ENCODE measurements at places on chromosomes 7 and 10.

- no peak for DNase-seq
These were observed 182.1 kb upstream of the SHH start for GRCh38 chr7:155994279-155994811.

DNA sequence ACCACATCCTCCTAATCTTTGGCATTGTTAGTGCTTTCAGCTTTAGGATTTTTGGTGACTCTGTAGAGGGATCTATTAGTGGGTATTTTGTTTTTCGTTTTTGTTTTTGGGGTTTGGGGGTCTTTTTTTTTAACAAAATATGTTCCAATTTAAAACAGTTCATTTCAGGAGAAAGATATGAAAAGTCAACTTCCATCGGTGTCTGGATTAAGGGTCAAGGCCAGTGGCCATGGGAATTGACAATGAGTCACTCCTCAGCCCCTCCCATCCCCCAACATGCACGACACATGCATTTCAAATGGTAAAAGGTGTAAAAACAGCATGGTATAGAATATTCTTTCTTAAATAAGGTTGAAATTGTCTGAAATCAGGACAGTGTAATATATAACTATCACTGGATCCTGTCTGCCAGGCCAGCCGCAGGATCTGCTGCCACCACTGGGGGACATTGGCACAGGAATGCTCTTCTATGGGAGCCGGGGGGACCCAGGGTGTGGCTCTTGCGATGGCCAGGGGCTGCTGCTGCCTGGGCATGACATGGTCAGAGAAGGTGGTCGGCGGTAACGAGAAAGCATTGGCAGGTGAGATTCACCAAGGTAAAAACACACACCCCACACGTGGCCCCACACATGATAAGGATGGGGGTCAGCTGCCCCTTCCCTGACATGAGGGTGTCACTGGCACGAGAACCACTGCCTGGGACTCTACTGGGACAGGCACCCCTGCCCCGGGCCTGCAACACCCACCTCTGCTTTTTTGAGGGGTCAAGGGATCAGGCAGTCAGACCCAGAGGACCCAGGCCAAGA, 126.2 kb upstream of the KCTD7 start:
- DNase-seq, result no peak

GRCh38 chr7:91383053-91383904, 119.0 kb downstream of the FZD1 start:
- DNase-seq, result no peak

GRCh38 chr10:112953174-112954159, 3.4 kb downstream of the TCF7L2 start:
- peak; percentile 30 for DNase-seq

- no peak for DNase-seq
These were observed 106.6 kb upstream of the TNS3 start for GRCh38 chr7:47688311-47689100.

GRCh38 chr7:112970771-112971170, 115.9 kb downstream of the GPR85 start:
- DNase-seq, result no peak

DNA sequence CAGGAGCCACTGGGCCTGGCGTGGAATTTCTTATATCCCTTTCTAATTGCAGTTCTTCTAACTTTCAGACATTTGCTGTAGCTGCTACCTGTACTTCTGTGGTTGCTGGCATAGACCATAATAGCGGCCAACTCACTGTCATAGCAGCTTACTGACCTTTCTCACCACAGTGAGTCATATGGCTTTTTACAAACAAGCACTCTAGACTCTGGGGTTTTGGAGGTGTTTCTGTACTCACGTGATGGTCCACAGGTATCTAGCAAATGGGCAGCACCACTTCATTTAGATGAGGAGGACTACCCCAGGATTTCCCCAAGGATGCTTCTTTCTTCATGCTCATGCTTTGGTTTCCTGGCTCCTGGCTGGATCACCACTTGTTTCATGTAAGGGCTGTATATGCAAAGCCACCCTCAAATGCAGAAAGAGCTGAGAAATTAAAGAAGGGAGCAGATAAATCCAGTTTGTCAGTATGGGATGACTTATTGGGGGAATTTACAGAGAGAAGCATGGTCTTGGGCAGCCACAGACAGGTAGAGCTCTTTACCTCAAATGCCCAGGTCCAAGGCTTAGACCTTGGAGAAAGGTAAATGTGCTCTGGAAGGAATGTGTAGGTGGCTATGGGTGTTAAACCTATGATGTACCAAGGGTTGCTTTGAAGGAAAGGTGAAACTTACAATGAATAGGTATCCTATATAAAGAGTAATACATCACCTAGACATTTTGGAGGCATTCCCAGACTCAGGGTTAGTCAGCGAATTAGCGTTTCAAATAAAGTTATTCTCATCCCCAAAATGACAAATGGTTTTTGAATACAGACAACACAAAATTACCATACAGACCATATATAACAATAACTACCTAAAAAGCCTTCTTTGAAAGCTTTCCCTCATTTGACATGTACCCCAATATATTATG, 15.9 kb upstream of the SLC25A16 start:
- peak; percentile 59 for DNase-seq

- no peak for DNase-seq
These were observed 66.1 kb downstream of the COBL start for GRCh38 chr7:51250512-51250911.

- DNase-seq, result peak; percentile 95
These were observed 977 bp upstream of the SFR1 start for GRCh38 chr10:104120903-104121484.

GRCh38 chr7:99949645-99950228, 20.3 kb upstream of the GJC3 start:
- peak; percentile 0 for DNase-seq

DNA sequence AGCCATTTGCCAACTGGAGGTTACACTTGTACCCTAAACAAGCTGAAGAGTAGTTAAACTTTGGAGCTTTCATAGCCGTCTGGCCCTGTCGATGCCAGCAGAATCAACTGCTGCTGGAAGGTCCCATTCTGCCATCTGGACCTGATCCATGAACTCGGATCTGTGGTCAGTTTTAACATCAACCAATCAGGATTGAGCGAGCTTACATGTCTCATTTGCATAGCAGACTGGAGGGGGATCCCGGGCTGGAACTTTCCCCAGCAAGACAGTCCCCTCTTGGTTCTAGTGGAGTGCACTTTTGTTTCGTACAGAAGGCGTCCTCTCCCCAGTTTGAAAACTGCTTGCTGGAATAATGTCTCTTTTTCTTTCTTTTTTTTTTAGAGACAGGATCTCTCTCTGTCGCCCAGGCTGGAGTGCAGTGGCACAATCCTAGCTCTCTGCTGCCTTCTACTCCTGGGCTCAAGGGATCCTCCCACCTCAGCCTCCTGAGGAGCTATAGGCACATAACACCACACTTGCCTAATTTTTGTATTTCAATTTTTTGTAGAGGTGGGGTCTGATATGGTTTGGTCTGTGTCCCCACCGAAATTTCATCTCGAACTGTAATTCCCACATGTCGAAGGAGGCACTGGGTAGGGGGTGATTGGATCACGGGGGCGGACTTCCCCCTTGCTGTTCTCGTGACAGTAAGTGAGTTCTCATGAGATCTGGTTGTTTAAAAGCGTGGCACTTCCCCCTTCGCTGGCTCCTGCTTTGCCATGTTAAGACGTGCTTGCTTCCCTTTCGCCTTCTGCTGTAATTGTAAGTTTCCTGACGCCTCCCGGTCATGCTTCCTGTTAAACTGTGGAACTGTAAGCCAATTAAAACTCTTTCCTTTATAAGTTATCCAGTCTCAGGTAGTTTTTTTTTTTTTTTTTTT, 42.8 kb upstream of the SEPHS1 start:
- no peak for DNase-seq

DNA sequence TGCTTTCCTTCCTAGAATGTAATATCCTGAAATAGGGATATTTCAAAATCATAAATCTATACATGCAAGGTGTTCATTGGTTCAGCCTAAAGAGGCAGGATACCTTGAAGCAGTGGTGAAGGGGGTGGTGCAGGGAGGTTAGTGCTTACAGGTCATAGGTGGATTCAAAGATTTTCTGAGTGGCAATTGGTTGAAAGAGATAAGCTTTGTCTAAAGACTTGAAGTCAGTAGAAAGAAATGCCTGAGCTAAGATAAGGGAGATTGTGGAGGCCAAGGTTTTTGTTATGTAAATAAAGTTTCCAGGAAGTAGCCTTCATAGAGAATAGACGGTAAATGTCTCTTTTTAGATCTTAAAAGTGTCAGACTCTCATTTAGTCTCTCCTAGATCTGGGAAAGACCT, 741.2 kb upstream of the ZWINT start:
- no peak for DNase-seq

GRCh38 chr7:55784151-55784550, 78.4 kb downstream of the SEPTIN14 start:
- DNase-seq, result no peak

- no peak for DNase-seq
These were observed 91.1 kb downstream of the AHCYL2 start for GRCh38 chr7:129315960-129316359.

- peak; percentile 76 for DNase-seq
These were observed 17.1 kb downstream of the ARHGAP21 start for GRCh38 chr10:24706479-24707118.

DNA sequence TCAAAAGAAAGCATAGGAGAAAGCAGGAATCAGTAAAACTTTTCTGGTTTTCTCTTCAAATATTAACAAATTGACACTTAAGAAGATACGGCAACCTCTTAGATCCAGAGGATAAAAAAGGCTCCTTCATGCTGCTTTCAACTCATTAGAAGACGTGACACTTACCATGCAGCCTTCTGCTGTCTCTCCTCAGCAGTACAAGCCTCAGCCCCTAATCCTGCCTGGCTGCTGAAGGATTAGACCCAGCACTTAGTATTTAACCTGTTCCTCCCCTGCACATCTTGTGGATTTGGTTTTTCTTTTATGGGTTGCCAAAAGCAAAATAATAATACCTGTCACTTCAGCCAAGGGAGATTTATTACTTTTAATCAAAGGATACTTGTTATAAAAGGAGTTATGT, 108.4 kb downstream of the LYZL1 start:
- no peak for DNase-seq

GRCh38 chr7:36513393-36513792, 123.7 kb downstream of the ANLN start:
- DNase-seq, result no peak

GRCh38 chr10:20658158-20658557, 239.0 kb downstream of the NEBL start:
- DNase-seq, result no peak

DNA sequence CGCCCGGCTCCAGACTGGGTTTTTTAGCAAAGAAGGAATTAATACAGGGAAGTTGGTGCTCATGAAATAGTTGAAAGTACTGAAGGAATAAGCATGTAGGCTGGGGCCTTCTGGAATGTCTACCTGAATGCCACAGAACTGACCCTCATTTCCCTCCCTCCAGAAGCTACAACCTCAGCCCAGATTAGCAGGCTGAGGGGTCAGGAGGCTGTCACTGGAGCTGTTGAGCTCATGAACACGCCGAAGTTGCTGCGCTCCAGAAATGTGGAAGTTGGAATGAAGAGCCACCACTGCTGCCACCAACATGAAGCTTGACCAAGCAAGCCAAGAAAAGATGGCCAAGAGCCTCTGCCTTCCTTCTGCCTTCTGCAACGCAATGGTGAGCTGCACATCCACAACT, 52.2 kb upstream of the KMT2E start:
- DNase-seq, result no peak

DNA sequence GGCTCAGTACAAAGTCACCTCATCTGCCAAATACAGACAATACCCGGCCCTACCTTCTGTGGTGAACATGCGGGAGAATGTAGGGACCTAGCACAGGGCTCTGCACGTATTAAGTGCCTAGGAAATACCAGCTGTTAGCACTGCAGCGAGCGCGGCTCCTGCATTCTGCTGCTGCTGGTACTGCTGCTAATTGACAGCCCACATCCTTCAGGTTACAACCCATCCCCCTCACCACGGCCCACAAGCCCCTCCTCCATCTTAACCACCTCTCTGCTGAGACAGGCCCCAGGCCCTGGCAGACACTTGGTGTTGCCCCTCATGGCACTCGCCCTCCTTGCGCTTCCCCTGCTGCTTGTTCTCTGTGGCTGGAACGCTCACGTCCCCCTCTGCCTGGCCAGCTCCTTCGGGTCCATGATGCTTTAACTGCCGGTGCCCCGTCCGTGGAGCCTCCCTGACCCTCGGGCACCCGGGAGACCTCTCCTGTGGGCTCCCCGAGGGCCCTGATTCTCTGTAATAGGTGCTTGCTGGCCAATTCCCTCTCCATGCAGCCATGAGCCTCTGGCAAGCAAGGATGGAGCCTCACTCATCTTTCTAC, 53.3 kb upstream of the LOXL4 start:
- DNase-seq, result no peak

DNA sequence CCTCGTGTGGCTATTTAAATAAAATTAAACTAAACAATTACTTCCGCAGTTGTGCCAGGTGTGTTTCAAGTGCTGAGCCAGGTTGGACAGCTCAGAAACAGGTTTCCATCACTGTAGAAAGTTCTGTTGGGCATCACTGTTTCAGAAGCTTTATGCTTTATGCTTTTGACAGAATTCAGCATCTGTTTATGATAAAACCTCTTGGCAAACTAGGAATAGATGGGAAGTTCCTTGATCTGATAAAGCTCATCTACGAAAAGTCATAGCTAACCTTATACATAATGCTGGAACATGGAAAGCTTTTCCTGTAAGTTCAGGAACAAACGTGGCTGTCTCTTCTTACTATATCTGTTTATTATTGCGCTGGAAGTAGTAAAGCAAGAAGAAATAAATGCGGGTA, 143.4 kb downstream of the DOCK1 start:
- DNase-seq, result no peak

GRCh38 chr10:123938890-123939289, 47.3 kb upstream of the CPXM2 start:
- no peak for DNase-seq

GRCh38 chr10:12218991-12219390, 23.0 kb downstream of the CDC123 start:
- no peak for DNase-seq

GRCh38 chr7:50856231-50856630, 73.5 kb upstream of the GRB10 start:
- DNase-seq, result no peak

- DNase-seq, result no peak
These were observed 80.5 kb downstream of the LYZL1 start for GRCh38 chr10:29369419-29369818.

GRCh38 chr10:76553263-76554032, 1084.2 kb downstream of the KCNMA1 start:
- no peak for DNase-seq

- no peak for DNase-seq
These were observed 3.6 kb downstream of the INMT start for GRCh38 chr7:30755384-30756154.

DNA sequence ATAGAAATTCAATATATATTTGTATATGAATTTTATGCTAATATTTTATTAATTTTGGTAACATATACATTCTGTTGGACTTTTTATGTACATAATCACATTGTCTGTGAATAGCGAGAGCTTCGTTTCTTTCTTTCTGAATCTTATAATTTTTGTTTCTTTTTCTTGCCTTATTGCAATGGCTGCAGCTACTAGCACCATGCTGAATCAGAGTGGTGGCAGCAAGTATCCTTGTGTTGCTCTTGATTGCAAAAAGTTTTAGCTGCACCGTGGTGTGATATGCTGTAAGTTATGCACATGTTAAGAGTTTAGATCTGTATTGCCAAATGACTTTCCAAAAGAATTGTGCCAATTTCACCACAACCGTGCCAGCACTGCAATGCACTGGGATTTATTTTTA, 32.6 kb downstream of the ELFN1 start:
- no peak for DNase-seq

- DNase-seq, result no peak
These were observed 16.4 kb downstream of the CARD11 start for GRCh38 chr7:3027005-3027845.

- peak; percentile 29 for DNase-seq
These were observed 1.6 kb downstream of the SFMBT2 start for GRCh38 chr10:7409045-7409731.

Measured in kidney glomerular epithelial cell (primary cell).